Ascending aorta (tissue), 2 donors: ENCODE measurements at places on chromosomes 7 and 10.

- DNase-seq = no peak
Measured at GRCh38 chr10:132185601-132186487, 904 bp upstream of the DPYSL4 start.

GRCh38 chr7:138092486-138093028, 16.3 kb downstream of the AKR1D1 start:
- no peak for DNase-seq

- DNase-seq = no peak
Measured at GRCh38 chr10:54125098-54125747, 675.8 kb downstream of the PCDH15 start.

DNA sequence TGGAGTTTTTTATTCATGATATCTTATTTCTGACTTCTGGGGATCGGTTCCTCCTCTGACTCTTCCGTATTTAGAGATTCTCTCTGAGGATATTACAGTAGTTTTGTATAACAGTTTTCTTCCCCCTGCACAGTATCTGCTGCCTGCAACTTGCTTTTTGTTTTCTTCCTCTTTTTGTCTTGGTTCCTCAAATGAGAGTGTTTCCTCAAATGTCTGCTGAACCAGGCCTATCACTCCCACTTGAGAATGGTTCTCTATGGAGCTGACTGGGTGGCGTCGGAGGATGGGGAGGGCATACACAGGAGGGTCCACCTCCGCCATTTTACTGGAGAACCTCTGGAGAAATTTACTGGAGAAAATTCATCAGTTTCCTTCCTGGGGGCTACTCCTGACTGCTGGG, 27.7 kb downstream of the ARHGAP22 start:
- DNase-seq = no peak

DNA sequence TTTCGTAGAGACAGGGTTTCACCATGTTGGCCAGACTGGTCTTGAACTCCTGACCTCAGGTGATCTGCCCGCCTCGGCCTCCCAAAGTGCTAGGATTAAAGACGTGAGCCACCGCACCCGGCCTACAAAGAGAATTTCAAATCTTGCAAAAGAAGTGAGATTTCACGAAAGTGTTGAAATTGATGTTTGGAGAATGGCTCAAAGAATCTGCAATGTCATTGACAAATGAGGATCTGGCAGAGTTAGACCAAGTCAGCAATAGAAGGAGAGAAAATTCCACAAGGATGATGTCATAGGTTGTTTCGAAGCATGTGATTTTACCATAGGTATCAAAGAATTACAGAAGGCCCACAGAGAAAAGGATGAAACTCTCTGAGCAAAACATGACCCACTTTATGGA, 71.7 kb downstream of the LYZL2 start:
- DNase-seq = no peak

DNA sequence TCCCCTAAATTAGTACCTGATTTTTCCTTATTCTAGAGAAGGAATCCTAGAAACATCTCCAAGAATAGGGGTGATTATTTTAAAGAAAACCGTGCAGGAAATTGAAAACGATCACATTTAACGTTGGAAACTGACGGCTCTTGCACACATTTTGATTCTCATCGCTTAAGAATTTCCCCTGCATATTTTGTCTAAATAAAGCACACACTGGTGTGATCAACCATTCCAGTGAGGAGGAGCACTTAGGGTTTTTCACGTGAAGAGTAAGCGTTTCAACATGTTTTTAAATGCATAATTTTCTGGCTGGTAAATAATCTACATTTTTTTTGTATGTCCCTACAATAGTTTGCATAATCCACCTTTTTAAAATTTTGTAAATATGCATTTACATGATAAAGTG, 229.7 kb upstream of the PFKP start:
- DNase-seq = no peak

DNA sequence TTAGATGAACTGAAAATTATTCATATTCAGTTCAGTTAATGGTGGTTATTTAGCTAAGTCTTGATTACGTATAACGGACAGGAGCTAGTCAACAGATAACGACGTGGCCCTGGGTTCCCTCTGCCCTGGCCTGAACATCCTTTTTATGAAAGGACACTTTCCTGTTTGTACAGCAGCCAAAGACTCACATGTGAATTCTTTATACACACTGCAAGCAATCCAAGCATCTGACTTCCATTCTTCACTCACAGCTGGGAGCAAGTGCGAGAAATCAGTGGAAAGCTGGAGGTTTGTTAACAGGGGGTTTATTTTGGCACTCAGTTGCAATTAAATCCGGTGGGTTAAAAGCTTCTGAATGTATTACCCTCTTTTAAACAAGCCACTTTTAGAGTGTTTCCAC, 148.1 kb upstream of the GDF10 start:
- no peak for DNase-seq

- DNase-seq = no peak
Measured at GRCh38 chr10:110650265-110650668, 6.1 kb downstream of the RBM20 start.

DNA sequence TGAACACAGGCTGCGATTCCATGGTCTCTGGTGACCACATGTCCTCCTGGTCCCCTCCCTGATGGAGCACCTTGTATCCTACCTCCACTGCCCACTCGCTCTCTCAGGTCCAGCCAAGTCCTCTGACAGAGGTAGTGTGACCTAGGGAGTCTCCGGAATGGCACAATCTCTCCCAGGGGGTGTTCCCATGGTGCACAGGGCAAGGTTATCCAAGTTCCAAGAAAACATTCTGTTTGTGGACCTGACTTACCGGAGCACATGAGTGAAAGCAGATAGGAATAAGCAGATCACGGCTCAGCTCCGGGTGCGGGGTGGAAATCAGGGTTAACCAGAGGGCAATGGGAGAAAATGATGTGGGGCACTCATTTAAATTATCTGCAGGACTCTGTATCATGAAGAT, 45.8 kb upstream of the INSIG1 start:
- no peak for DNase-seq

- no peak for DNase-seq
Measured at GRCh38 chr7:3488829-3489228, 187.8 kb downstream of the SDK1 start.
